ENCODE measurements at places on chromosomes 12 and 14. TPM values are rescaled to one million over a fixed set of nuclear protein-coding genes. Genes with fewer than 3 reads are reported as not detected.

- H3K36me3 ChIP-seq = no peaks in the 10 kb centered on the region
- H3K27ac ChIP-seq = no peak overlapping the region
- no peak for DNase-seq
- peaks cover 77% of the 10 kb centered on the region for H3K27me3 ChIP-seq
- no peak overlapping the region for H3K4me3 ChIP-seq
Observed at GRCh38 chr14:85531141-85531586, 1.2 kb downstream of the FLRT2 start.

DNA sequence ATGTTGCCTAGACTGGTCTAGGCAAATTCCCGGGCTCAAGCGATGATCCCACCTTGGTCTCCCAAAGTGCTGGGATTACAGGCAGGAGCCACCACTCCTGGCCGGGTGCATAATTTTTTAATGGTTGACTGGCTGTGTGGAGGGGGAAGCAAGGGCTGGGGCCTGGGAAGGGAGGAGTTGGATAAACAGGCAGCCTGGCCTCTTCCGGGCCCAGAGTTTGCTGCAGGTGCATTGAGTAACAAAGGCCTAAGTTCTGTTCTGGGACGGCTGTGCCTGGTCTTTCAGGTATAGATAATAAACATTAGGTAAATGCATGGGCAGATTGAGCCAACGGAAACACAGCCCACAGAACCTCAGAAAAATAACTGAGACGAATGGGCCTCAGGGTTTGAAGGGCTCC, 191.3 kb upstream of the TBX3 start:
- no peak for DNase-seq
- H3K36me3 ChIP-seq = no peaks in the 10 kb centered on the region
- H3K27me3 ChIP-seq = no peaks in the 10 kb centered on the region
- H3K4me3 ChIP-seq = no peak overlapping the region
- no peaks in the 10 kb centered on the region for H3K4me1 ChIP-seq
- no peak overlapping the region for H3K27ac ChIP-seq

DNA sequence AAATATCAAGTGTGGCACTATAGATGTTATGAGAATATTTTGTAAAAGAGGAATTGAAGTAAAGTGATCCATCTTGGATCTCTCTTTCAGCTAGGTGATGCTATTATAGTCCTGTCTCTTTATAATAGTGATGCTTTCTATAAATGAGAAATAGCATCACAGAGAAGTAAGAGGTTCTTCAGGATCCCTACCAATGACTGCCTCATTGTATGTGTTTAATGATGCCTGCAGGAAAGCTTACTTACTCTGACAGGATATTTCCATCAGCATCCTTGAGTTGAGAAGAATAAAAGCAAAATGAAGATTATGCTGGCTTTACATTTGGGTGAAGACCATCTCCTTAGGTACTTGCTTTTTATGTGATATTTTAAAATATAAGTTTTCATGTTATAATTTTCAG, 846.0 kb upstream of the LRFN5 start:
- H3K27ac ChIP-seq = no peak overlapping the region
- no peaks in the 10 kb centered on the region for H3K4me1 ChIP-seq
- DNase-seq = no peak
- no peaks in the 10 kb centered on the region for H3K36me3 ChIP-seq

GRCh38 chr14:91307652-91308051, 63.1 kb upstream of the GPR68 start:
- peaks cover 66% of the 10 kb centered on the region for H3K36me3 ChIP-seq
- H3K4me3 ChIP-seq = no peak overlapping the region
- DNase-seq = no peak
- no peak overlapping the region for H3K27ac ChIP-seq
- H3K4me1 ChIP-seq = peaks cover 58% of the 10 kb centered on the region
- H3K27me3 ChIP-seq = no peaks in the 10 kb centered on the region

DNA sequence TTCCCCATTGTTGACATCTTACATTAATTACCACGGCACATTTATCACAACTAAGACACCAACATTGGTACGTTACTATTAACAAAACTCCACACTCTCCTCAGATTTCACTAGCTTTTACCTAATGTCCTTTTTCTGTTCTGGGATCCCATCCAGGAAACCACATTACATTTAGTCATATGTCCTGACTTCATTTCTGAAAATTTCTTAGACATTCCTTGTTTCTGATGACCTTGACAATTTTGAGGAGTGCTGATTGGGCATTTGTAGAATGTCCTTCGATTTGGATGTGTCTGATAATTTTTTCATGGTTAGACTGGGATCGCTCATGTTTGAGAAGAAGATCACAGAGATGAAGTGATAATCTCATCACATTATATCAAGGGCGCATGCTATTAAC, 34.6 kb upstream of the ACSM4 start:
- H3K27ac ChIP-seq = no peak overlapping the region
- H3K27me3 ChIP-seq = no peaks in the 10 kb centered on the region
- H3K36me3 ChIP-seq = no peaks in the 10 kb centered on the region
- no peak for DNase-seq
- H3K4me3 ChIP-seq = no peak overlapping the region

DNA sequence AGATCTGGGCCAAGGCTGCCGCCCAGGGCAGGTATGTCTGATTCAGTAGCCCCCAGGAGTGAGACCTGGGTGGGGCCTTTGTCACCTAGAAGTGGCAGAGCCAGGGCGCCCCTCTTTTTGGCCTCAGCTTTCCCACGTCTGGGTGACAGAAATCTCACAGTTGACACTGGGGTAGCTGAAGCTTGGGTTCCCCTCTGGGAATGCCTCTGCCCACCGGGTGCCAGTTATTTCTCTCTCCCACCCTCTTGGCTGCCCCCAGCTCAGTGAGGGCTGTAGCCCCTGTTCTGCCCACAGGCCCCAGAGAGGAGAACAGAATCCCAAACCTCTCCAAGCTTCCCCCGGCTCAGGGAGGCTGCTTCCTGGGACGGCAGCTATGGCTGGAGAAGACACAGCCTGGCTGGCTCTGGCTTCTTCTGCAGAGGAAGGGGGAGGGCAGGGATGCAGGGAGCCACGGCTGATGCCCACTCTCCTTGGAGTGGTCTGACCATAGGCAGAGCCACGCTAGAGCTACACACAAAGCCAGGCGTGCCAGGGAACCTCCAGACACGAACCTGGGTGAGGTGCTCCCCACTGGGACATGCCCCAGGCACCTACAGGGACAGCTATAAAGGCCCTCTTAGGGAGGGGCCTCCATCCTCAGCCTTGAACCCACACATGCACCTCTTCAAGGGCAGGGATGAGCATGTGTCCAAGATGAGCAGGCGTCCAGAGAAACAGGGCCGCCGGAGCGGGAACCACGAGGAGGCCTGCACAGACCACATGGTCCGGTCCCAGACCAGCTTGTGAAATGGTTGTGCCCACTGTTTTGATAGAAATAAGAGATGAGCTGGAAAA, 51.7 kb downstream of the BEGAIN start:
- H3K27me3 ChIP-seq = no peaks in the 10 kb centered on the region
- peaks cover 4% of the 10 kb centered on the region for H3K4me1 ChIP-seq
- no peaks in the 10 kb centered on the region for H3K36me3 ChIP-seq
- no peak overlapping the region for H3K27ac ChIP-seq
- DNase-seq = no peak

DNA sequence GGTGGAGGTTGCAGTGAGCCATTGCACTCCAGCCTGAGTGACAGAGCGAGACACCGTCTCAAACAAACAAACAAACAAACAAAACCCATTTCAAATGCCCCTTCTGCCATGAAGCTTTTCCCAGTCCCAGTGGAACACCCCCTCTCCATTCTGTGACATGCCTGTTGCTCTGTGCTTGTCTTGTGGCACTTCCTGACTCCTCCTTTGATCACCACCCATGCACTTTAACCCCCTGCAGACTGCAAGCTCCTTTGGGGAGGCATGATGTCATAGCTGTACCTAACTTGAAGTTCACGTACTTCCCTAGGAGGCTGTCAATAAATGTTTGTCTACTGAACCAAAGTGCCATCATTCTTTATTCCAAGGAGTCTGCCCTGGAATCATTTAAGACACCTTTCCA, 64.7 kb downstream of the TMCC3 start:
- no peaks in the 10 kb centered on the region for H3K27me3 ChIP-seq
- H3K4me1 ChIP-seq = no peaks in the 10 kb centered on the region
- no peaks in the 10 kb centered on the region for H3K36me3 ChIP-seq
- no peak overlapping the region for H3K27ac ChIP-seq
- no peak overlapping the region for H3K4me3 ChIP-seq

CAPZA3 gene
- not detected for total RNA-seq

ADCY4 gene
- 1.5 TPM for total RNA-seq
